ENCODE measurements at places on chromosomes 12 and 14.

- DNase-seq: no peak
Observed at GRCh38 chr12:119341020-119341419, 6.5 kb downstream of the CCDC60 start.

- no peak for DNase-seq
Observed at GRCh38 chr12:23399402-23399933, 550.0 kb downstream of the SOX5 start.

DNA sequence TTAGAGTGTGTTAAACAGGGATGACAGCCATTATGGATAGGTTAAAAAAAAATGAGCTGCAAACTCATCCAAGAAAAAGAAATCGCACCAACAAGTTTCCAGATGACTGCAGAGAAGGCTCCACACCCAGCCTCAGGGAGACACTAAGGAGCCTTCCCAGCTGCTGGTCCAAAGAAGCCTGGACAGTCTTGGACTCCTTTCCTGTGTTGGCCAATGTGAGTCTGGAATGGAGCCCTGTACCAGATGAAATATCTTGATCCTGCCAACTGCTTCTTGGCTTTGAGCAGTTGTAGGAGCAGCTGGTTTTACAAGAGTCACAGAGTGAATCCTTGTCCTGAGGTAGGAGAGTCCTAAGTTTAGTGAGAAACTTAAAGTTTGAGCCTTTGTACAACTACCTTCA lies 44.5 kb downstream of the SLC38A1 start:
- DNase-seq: no peak

GRCh38 chr14:45650754-45651153 lies 397.8 kb upstream of the MIS18BP1 start:
- DNase-seq: no peak

DNA sequence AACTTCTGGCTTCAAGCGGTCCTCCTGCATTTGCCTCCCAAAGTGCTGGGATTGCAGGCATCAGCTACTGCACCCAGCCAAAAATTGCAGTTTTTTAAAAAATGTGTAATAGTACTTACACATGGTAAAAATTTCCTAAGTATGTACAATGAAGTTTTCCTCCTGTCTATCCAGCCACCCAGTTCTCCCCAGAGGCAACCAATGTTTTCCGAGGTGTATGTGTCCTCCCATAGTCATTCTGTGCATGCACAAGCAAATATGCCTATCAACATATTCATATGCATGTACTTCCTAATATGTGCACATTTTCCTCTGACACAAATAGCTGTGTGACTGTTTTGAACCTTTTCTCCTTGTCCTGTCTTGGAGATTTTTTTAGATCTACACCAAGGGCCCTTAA lies 195.0 kb downstream of the SLC5A8 start:
- no peak for DNase-seq

Data from brain pericyte (primary cell).